ENCODE measurements at places on chromosomes 3 and 15.
A peak's percentile ranks its signal among the peaks of the same experiment; 100 is the strongest.

GRCh38 chr3:184808021-184808420, 3.9 kb upstream of the VPS8 start:
- no peak for DNase-seq

DNA sequence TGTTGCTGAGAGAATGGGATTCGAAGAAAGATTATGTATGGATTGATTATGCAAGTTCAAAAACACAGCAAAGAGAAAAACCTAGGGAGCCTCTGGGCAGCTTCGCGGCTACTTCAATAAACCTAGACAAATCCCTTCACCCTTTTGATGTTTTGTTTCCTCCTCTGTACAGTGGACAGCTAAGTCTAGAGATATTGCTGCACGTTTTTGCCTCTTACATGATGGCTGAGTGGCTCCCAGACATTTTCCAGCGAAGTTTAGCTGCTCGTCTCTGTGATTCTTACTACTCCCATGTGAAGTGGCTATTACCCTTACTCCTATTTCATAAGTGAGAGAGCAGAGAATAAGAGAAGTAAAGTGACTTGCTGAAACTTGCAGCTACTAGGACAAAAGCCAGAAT, 695.0 kb upstream of the GRM7 start:
- DNase-seq, result no peak

- DNase-seq, result no peak
Observed at GRCh38 chr3:132406587-132406986, 10.7 kb upstream of the DNAJC13 start.

DNA sequence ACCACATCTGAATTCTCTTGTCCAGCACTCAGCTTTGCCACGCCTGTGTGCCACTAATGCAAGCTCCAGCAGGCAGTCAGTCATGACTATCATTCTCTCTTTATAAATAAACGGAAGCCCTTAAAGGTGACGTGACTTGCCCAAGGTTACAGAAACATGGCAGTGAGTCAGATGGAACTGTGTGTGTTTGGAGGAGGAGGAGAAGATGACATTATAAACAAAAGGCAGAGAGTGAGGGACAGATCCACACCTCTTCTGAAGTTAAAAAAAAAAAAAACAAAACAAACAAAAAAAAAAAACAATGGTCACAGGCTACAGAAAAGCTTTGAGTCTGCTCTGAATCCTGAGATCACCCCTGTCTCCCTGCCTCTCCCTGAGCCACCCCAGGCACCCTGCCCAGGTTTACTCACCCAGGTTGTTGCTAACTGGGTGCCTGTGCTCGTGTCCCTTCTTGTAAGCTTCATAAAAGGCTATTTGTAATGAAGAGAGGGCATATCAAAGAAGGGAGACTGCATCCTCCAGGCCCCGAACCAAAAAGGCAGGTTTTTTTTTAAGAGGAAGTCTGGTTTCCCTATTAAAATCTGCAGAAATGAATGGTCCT, 119.7 kb upstream of the PHLDB2 start:
- DNase-seq, result no peak

- DNase-seq, result no peak
Observed at GRCh38 chr3:6657591-6657990, 203.3 kb upstream of the GRM7 start.

DNA sequence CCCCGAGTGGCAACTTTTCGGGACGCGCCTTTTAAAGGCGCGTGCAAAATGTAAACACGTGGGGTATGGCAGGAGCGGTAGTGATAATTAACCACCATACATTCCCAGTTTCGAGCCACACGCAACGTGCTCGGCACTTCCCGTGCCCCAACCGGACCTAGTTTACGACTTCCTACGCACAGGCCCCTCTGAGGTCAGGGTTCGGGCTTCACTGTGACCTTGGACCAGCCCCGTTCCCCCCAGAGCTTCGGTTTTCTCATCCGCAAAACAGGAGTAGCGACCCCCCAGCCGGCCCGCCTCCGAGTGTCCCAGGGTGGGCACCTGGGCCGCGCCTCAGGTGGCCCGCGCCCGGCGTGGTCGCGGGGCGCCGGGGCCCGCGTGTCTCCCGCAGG, 451 bp downstream of the CHCHD4 start:
- peak; percentile 39 for DNase-seq

DNA sequence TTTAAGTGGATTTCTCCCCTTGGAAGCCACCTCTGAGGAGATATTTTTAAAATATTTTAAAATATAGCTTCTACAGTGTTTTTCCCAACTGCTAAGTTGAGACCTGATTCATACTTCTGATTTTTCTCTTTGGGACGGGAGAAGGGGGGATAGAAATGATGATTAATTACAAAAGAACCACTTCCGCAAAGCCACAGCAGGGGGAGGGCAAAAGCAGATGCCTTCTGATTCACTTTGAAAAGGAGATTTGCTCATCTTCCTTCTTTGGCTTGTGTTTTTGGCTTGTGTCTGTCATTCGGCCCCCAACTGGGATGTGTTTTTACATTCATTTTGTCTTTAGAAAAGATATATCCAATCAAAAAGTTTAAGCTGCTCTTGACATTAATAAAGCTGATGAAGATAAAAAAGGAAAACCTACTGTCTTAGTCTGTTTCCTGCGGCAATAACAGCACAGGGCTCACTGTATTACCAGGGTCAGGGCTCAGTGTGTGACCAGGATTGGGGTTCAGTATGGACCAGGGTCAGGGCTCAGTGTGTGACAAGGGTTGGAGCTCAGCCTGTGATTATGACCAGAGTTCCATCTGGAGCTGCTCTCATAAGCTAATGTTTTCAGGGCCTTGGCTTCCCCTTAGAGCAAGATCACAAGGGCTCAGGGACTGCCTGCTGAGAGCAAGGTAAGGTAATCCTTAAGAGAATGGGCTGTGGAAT, 223.2 kb downstream of the MTHFS start:
- no peak for DNase-seq

GRCh38 chr3:141346418-141346817, 21.9 kb upstream of the ZBTB38 start:
- DNase-seq, result no peak

DNA sequence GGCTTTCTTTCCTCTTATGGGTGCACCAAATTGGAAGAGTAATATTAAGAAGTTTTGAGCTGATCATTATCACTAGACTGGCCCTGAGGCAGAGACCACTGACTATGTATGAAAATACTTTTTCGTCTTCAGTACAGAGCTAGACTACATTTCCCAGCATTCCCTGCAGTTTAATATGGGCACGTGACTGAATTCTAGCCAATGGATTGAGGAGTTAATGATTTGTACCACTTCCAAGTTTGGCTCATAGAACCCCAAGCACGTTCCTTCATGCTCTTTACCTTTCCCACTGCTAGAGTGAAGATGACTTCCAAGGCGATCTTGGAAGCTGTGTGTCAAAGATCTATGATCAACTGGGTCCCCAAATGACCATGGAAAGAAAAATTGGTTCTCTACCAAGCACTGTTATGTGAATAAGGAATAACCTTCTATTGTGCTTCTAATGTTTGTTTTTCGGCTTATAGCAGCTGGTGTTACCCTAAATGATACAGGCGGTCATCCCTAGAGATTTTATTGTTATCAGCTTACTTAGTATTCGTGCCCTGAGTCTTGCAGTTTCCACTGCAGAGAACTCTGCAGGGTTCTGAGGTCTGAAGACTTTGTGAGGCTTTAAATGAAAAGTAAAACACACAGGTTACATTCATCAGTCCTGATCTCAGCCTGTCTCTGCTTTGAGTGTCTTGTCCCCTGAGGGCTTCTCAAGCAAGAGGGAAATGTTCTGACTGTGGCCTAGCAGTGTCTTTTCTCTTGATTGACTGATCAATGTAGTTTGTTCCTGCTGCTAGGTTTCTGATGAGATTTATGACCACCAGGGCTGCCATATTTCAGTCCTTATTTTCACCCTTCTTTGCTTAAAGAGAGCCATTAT, 486.8 kb downstream of the PDCD6IP start:
- no peak for DNase-seq

GRCh38 chr3:114794894-114795630, 352.0 kb downstream of the ZBTB20 start:
- no peak for DNase-seq

DNA sequence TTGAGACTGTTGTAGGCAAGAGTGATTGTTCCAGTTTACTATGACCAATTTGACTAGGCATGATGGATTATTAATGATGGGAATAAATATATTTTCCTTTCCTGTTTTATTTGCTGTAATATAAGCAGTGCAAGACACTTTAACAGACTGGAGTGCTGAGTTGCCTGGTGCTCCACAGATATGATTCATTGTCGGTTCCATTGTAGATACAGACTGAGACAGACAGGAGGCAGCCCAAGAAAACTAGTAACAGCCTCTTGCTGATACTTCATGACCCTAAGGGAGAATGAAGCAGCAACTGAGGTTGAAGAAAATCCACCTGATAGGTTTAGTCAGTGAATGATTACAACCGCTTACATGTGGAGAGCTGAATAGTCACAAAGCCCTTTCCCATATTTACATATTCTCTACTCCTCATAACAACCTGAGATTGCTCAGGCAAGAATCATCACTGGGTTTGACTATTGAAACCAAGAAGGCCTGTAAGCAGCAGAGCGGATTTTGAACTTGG, 235.1 kb upstream of the TPRG1 start:
- no peak for DNase-seq

DNA sequence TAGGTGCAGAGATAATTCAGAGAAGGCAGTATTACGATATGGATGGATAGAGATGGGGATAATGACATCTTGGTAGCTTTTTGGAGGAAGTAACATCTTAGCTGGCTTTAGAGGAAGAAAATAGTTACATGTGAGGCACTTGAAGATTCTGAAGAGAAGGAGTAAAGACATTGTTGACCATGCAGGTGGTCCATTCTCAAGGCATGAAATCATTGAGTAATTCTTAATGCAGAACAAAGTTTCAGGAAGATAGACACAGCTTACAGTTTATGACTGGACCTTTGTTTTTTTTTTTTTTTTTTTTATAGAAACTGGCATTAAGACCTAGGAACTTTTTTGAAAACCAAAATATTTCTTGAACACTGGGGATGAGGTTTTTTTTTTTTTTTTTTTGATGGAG, 28.2 kb downstream of the MBNL1 start:
- DNase-seq, result no peak

Measured in stimulated activated CD8-positive, alpha-beta memory T cell treated with anti-CD3 and anti-CD28 coated beads, Interleukin-4, amount 100 ng/mL, for 1 hour (primary cell).